ENCODE measurements at places on chromosomes 1 and 21.

DNA sequence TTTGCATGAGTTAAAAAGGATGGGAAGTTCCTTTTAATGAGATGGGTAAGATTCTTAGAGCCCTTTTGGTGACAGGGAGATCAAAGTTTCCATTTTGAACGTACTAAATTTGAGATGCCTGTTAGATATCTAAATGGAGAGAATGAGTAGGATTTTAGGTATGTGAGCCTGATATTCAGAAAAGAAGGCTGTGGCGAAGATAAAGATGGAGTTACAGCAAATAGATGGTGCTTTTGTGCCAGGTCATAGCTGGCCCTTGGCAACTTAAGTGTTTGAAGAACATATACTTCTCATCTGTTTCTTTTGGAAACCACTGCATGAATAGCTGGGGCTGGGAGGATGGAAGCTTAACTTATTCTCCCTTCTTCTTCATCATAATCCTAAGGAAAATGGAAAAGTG lies 282.5 kb downstream of the PTBP2 start:
- no peak for DNase-seq

GRCh38 chr1:35572296-35572695 lies 818 bp upstream of the TFAP2E start:
- DNase-seq: no peak

- no peak for DNase-seq
Observed at GRCh38 chr1:66943361-66943969, 18.7 kb downstream of the MIER1 start.

- peak; percentile 92 for DNase-seq
Observed at GRCh38 chr1:10694633-10695627, 101.5 kb downstream of the CASZ1 start.

DNA sequence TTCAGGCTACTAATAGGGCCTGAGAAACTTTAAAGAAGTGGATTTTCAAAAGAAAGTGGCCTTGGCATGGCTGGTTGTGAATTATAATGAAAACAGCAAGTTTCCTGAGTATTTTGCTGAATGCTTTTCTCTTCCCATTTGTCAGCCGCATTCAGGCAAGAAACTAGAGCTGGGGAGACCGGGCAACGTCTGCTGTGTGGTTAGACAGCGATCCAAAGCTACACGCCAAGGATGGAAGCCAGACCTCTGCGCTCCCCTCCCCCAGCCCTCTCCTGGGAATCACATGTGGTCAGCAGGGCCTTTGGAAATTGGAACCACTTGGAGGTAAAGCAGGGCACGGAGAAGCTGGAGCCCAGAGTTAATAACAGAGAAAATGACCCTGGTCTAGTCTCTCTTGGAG lies 114.1 kb upstream of the CD34 start:
- DNase-seq: peak; percentile 37

DNA sequence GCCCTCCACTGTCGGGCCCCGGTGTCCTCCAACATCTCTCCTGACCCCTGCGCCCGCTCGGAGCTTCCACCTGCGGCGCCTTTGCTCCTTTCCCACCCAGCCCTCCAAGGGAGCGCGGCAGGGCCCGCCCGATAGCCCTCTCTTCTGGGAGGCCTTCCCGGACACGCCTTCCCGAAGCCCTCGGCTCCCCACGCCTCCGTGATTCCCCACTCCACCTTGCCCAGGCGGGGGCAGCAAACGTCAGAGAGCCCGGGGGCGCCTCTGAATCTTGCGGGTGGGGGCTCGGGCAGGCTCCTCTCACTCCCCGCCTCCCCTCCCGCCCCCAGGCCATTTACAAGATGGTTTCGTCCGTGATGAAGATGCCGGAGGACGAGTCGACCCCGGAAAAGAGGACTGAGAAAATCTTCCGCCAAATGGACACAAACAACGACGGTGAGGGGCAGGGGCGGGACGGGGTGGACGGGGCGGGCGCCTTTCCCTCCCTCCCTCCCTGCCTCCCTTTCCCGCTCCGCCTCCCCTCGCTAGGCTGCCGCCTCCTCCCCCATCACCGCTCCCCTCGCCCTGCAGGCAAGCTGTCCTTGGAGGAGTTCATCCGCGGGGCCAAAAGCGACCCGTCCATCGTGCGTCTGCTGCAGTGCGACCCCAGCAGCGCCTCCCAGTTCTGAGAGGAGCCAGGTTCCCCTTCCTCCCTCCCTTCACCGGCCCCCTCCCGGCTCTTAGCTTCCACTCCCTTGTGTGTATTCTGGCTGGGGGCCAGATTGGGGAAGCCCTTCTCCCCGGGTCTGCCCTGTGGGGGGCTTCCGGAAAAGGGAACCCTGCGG lies 7.1 kb downstream of the HPCA start:
- peak; percentile 48 for DNase-seq

GRCh38 chr1:163076044-163076443 lies 6.9 kb downstream of the RGS4 start:
- DNase-seq: no peak

DNA sequence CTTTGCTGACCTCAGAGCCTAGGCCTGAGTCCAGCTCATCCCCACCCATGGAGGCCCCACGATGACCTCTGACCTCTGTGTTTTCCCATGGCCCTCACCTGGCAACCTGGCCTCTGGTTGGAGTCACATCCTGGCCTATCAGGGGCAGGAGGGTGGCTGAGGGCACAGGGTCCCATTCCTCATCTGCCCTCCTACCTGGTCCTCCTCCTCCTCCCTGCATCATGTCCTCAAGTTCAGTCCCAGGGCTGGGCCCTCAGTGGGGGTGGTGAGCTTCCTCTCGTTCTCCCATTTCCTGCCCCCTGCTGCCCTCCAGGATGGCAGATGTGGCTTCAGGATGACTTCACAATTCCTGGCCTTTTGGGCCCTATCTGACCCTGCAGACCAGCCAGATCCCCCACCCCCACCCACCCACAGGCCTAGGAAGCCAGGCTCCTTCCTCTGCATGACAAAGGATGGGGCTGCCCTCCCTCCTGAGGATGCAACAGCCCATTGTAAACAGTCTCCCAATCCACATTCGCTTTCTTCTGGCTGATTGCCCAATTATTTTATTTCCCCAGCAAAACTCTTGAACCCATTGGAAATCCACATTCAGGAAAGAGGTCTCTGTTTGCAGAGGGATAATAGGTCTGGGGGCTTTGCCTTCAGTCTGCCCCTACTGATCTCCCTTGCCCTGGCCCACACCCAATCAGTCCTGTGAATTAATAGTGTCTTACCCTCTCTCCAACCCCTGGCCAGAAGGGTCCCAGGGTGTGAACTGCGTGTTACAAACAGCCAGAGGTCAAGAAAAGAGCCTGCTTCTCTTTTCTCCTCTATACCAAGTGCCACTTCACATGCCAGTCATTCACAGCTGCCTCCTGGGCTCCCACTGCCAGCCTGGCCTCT lies 10.3 kb upstream of the LEFTY1 start:
- no peak for DNase-seq

DNA sequence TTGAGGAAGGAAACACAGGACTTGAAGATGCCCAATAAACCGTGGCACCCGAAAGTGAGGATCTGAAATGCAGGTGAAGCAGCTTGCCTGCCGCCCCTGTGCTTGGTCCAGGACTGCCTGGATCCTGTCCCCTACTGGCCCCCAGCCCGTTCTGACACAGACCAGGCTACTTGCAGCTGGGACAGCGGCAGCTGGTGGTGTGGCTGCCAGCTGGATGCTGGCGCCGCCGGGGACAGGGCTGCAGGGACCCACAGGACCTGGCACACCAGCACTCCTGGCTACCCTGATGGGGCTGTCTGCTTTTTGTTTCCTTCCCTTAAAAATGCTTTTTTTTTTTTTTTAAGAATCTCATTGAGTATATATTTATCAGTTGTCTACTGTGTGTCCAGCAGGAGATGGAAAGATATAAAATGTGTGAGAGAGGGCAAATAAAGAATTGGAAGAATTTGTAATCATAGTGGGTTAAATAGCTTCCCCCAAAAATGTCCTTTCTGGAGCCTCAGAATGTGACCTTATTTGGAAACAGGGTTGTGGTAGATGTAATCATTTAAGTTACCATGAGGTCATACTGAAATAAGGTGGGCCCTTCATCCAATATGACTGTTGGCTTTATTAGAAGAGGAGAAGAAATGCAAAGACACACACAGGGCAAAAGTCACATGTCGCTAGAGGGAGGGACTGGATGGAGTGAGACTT lies 165.6 kb downstream of the DSCAM start:
- DNase-seq: peak; percentile 11

DNA sequence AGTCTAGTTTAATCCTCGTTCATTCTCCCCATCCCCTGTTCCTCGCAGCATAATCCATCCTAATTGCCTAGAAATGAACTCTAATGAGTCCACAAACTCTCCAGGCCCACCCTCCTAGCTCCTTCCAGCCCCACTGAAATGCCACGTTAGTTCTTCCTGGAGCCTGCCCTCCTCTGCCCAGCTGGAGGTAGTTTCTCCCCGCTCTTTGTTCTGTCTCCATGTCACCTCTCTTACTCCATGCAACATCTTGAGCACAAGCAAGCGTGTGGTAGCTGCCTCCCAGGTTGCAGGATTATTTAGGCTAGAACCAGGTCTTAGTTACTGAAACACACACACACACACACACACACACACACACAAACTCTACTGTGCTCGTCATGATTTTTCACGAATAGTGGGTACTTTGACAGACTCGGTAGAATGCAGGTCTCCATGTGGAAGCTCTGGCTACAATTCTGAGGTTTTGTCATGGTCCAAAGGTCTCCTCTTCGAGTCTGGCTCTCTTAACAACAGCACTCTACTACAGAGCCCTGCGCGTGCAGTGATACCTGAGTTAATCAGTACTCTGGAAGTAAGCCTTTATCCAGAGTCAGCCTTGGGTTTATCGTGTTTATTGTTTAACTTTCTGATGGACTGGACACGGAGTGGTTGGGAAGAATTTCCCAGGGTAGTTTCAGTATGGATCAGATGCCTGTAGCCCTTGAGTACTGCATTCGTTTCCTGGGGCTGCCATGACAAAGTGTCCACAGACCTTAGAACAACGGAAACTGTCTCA lies 27.5 kb downstream of the HUNK start:
- DNase-seq: no peak

DNA sequence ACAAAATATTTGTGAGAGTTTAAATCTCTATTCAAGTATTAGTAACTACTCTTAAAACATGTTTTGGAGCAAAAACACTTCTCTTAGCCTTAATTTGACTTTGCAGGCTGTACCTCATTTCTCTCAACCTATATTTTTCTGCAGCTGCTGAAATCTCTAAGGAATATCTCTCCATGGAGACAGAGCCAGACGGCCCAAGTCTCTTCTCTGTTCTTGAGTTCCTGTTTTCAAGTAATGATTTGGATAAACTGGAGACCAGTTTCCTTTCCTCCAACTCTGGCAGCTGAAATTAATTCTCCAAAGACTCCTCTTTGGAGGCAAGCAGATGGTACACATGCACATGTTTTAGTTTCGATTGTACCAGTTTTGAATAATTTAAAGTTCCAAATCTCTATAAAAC lies 659.7 kb upstream of the NEGR1 start:
- no peak for DNase-seq

DNA sequence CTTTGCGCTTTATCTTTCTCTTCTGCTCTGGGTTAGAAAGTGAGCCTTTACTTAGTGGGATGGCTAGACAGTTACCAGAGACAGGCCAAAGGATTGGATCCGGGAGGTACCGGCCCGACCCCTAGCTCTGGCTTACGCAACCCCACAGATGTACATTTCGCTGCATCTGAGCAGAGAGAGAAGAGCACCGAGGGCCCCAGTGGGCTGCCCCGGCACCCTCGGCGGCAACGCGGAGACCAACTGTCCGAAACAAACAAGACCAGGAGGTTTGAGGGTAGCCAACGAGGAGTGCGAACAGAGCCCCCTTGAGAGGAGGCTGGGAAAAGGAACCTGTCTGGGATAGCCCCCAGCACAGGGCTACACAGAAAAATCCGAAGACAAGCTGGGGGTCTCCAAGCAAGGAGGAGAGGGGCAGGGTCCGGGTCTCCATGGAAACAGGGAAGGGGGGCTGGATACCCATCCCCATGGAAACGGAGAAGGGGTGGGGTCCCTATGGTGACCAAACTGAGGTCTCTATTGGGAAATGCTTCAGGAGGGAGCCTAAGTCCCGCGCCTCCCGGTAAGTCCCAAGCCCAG lies 373 bp downstream of the MTF1 start:
- no peak for DNase-seq
